ENCODE measurements at places on chromosomes 5 and 9.

GRCh38 chr5:179214678-179215077 lies 130.6 kb downstream of the ADAMTS2 start:
- no peak for DNase-seq

DNA sequence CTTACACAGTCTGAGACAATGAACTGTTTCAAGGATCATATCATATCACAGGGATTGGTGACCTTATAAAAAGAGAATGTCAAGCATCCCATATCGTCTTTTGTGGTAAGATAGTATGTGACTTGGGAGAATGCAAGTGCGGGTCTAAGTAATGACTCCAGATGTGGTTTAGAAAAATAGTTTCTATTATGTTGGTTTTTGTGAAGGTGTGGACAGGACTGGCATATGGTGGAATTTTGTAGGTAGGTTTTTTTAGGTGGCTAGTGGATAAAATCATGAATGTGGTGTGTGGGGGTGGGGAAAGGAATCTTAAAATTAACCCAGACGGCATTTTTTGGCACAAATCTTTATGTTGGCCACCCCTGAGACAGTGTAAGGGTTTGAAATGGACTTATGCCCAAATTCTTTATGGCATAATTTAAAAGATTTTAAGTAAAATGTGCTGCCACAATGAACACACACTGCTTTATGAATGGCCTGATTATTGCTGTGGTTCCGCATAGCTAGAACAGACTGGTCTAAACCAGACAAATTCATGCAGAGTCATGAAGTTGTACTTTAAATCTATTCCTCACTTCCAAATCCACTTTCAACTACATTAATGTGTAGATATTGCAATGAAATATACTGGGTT lies 204.8 kb upstream of the HAPLN1 start:
- DNase-seq: no peak

- DNase-seq: no peak
Observed at GRCh38 chr9:135851748-135852147, 55.6 kb downstream of the CAMSAP1 start.

DNA sequence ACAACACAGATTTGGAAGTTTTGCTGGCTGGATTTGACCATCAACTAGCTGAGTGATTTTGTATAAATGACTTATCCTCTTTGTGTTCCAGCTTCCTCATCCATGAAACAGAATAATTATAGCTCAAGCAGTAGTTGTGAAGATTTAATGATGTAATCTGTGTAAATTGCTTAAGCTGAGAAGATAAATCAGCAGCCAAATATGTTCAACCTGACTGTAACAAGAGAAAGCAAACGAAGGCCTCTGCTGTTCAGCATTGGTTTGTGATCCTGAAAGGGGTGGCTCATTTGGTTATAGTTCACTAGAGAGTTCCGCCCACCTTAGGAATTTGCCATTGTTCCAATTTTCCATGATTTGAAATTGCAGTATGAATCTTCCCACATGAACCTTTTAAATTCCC lies 75.7 kb upstream of the CCDC112 start:
- DNase-seq: peak; percentile 3

DNA sequence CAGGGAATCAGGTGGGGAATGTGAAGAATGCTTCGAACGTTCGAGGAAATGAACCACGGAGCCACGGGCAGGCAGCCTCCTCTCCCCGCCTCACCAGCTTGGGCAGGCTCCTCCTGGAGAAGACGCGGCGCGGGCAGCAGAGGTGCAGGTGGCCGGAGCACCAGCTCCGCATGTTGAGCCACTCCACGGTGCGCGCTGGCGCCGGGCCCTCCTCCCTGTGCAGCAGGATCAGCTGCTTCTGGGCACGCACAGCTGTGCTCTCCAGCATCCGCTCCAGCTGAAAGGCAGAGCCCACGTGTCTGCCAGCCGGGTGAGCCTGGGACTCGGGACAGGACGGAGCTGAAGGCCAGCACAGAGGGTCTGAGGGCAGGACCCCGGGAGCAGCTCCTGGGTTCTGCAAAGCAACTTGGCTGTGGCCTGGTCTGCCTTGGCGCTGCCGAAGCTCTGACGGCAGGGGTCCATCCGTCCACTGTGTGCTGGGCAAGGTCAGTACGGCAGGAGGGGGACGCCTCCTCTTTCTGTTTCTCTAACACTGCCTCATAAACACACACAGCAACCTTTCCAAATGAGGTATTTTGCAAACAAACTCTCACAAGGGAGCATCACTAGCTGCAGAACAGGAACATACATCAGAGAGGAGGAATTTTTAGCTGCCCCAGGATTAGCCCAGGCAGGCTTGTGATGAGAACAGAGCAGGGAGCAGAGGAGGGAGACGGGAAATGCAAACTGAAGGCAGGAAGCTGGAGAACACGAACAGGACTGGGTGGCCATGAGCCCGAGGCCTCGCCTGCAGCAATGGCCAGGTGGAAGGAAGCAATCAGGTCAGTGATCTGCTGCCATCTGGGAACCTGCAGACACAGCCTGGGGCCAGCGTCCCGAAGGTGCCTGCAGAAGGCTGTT lies 20.1 kb upstream of the NSMF start:
- DNase-seq: no peak

GRCh38 chr9:37336150-37336549 lies 86.3 kb upstream of the GRHPR start:
- DNase-seq: no peak

DNA sequence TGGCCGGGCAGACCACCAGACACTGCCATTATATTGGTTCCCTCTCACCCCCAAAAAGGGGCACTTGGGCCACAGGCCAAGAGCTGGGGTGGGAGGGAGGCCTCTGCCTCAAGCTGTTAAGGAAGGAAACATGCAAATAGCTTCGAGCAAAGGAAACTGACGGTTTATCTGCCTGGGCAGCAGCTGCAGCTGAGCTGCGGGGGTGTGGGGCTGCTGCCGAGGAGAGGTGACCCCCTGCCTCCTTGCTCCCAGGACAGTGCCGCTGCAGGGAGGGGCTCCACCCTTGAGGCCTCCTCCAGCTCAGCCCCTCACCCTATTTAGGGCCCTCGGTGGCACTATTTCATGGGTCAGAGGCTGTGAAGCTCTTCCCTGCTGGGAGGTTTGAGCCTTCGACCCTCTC lies 789 bp downstream of the DOK3 start:
- no peak for DNase-seq

DNA sequence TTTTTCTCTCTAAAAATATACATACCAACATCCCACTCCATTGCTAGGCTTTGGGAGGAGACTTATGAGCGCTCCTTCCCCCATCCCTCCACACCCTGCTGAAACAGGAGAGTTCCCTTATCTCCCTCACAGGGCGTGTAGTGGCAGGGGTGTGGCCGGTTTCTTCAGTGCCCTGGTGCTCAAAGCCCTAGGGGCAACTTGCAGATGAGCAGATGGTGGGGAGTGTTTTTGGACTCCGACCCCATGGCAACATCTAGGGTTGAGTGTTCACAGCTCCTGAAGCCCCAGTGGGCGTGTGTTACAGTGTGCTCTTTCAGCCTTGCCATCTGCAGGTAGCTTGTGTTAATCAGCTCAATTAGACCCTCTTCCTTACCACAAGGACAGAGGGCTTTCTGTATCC lies 409.5 kb downstream of the MAT2B start:
- peak; percentile 83 for DNase-seq

DNA sequence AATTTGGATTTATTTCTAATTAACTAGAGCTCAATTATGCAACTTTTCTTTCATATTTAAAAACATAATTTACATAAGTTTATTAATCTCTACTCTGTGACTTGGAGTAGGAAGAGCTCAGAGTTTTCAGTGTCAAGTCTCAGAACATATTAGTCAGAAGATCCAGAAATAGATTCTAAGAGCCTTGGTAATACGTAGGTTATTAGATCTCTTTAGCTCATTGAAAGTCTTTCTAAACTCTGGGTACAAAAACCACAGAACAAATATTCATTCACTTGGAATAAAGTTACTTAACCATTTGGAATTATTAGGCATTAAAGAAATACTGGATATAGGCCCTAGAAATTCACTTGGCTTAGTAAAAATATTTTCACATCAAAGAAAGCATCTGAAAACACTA lies 26.3 kb upstream of the ISCA1 start:
- DNase-seq: no peak

GRCh38 chr5:103745353-103746065 lies 182.9 kb upstream of the NUDT12 start:
- DNase-seq: no peak

DNA sequence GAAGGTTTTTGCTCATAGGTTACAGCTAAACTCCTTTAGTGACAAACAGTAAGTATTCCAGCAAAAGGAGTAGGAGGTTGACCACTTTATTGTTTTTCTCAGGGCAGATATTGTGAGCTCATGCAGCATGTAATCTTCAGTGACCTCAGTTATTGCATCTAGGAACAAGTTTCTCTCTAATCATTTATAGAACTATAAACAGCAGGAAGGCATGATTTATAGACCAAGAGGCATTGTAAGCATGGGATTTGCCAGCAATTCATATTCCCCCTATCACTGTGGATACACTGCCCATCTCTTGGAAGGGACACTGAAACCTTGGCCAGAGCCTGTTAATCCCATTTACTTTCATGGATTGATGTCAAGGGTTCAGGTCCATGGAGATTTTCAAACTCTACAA lies 15.4 kb upstream of the FAM170A start:
- DNase-seq: no peak

GRCh38 chr5:152942633-152943336 lies 537.7 kb upstream of the NMUR2 start:
- DNase-seq: no peak

- DNase-seq: no peak
Observed at GRCh38 chr9:86767373-86767772, 179.9 kb downstream of the GAS1 start.

- no peak for DNase-seq
Observed at GRCh38 chr9:131562032-131562959, 17.0 kb downstream of the PRRT1B start.
